Epithelial cell of proximal tubule (primary cell): ENCODE measurements at places on chromosomes 11 and 22.
A peak's percentile ranks its signal among the peaks of the same experiment; 100 is the strongest.

GRCh38 chr11:132681971-132682370 lies 850.3 kb downstream of the OPCML start:
- no peak for DNase-seq

DNA sequence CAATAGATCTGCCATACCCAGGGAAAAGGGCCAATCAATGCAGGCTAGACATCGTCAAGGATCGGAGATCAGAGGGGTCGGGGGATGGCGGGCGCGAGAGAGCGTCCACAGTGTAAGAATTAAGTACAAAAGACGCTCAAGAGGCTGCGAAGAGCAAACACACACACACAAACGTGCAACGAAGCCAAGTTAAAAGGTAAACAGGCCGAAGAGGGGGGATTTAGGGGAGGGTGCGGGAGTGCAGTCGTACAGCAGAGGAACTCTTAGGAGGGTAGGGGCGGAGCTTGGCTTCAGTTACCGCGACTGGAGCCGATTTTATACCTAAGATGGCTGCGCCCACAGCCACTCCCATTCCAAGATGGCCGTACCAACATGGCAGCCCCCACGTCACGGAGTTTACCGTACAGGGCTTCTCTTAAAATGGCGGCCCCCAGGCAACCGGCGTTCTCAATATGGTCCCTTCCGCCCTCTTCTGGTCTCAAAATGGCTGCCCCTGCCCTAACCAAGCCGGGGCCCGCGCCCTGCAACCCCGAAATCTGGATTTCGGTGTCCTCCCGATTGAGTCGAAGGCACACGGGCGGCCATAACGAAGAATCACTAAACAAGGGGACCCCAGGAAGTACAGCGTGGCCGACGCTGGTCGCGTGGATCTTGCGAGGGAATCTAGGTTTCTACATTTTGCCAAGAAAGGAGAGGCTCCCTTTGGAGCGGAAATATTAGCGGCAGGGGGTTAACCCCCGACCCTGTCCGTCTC lies 1.9 kb downstream of the GNG3 start:
- peak; percentile 74 for DNase-seq

DNA sequence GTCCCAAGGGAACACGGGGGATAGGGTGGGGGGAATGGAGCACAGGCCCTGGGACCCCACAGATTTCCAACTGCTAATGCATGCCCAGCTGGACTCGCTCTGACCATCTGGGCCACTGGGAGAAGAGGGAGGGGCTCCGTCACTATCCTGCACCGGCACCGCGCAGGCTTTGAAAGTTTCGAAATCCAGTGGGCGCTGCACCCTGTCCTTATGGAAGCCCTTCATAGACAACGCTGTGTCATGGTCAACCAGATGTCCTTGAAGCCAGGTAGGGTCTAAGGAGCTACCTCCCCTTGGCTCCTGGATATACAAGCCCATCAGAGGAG lies 30.1 kb downstream of the LRRC10B start:
- no peak for DNase-seq

GRCh38 chr11:109667719-109668118 lies 245.7 kb downstream of the C11orf87 start:
- no peak for DNase-seq

DNA sequence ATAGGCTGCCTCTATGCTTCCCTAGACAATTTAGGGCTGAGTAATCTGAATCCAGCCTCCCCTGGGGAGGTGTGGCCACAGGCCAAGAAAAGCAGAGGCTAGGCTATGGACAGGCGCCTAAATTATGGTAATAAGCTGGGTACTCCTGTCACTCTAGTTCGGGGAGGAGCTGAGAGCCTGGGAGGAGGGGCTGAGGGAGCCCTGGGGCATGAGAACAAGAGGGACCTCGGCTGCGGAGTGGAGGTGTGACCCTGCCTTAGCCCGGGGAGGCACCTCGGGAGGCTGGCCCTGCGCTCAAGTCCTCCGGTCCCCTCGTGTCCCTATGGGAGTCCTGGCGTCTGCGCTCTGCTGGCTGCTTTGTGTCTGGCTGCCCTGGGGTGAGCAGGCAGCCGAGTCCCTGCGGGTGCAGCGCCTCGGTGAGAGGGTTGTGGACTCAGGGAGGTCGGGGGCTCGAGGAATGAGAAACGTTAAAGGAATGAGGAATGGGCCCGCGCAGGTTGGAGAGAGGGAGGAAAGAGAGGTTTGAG lies at the start of gene OTOG:
TSS of gene OTOG (plus strand) at position 209 of the 527 bp plus-strand sequence. CDS start at position 323, 114 bp downstream.
- DNase-seq = no peak

- DNase-seq = no peak
These were observed 3.9 kb downstream of the UCP3 start for GRCh38 chr11:74004759-74005615.

- DNase-seq = no peak
These were observed 203.1 kb upstream of the MTMR2 start for GRCh38 chr11:96126917-96127595.

DNA sequence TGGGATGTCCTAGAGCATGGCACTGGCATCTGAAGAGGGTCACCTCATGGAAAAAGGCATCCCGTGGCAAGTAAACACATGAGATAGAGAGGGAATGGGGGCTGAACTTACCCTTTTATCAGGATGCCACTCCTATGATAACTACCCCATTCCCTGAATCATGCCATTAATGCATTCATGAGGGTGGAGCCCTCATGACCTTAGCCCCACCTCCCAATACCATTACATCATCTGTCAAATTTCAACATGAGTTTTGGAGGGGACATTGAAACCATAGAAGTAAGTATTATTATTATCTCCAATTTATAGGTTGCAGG lies 65.2 kb downstream of the MTNR1B start:
- DNase-seq = no peak

GRCh38 chr11:64542172-64543125 lies 48.6 kb upstream of the SLC22A12 start:
- DNase-seq = no peak

DNA sequence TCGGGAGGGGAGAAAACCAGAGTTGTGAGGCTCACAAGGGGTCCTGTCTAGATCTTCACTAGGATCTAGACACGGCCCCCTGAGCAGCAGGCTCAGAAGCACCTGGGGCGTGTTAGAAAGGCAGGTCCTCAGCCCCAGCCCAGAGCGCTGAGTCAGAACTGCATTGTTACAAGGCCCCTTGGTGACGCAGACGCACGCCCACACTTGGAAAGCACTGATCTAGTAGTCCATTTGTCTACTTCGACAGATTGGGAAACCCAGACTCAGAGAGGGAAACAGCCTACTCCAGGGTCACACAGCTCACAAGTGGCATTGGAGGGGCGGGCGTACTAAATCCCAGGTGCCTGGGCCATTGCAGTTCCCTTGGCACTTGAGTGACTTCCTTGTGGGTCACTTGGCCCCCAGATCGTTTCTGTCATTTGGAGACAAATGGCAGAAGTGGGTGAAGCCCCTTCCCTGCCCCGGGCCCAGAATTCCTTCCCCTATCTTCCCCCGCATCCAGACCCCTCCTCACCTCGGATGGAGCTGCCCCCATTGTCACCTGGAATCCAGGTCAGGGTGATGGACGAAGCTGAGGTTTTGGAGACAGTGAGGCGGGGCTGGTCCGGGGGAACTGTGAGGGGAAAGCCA lies 110.8 kb downstream of the CEP164 start:
- DNase-seq = no peak

- no peak for DNase-seq
These were observed 14.1 kb downstream of the FAM181B start for GRCh38 chr11:82719361-82720105.

GRCh38 chr11:72144807-72145565 lies 9.5 kb downstream of the FOLR3 start:
- DNase-seq = peak; percentile 94

DNA sequence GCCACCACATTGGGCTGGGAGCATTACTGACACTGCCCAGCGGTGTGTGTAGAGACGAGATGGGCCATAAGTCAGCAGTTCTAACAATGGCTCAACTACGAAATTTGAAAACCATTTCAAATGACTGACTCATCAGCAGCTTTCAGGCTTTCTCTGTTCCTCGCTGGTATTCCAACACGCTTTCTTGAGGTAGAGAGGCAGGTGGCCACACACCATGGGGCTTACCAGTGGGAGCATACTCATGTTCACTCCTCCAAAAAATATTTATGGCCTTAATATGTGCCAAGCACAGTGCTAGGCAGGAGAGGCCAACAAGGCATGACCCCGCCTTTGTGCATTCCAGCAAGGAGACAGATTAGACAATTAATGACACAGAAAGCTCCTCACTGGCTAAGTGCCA lies 20.3 kb downstream of the ARFGAP2 start:
- no peak for DNase-seq

GRCh38 chr22:19933341-19934241 lies 8.0 kb upstream of the COMT start:
- DNase-seq = no peak

- DNase-seq = no peak
These were observed 71.3 kb downstream of the ETS1 start for GRCh38 chr11:128515826-128516778.

DNA sequence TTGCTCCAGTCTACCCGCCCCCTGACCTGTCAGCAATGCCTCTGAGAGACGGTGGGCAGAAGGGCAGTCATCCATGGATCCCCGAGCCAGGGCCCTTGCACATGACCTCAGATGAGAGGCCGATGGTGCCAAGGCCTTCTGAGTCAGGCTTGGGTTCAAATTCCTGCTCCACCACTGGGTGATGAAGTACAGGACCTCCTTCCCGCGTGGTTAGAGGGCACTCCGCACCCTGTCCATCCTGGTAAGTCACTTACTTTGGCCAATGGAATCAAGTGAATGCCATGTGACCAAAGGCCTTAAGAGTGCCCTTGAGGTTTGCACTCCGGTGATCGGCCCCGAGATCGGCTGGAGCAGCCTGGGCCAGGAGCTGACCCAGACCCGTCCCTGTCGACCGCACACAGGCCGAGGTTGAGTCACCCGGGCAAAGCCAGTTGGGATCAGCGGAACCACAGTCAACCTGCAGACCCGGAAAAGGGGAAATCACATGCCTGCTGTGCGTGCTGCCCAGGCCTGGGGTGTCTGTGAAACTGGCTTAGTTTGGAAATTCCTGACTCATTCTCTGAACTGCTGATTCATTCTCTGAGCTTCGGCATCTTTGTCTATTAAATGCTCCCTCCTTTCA lies 48.9 kb downstream of the RTL6 start:
- DNase-seq = peak; percentile 90

DNA sequence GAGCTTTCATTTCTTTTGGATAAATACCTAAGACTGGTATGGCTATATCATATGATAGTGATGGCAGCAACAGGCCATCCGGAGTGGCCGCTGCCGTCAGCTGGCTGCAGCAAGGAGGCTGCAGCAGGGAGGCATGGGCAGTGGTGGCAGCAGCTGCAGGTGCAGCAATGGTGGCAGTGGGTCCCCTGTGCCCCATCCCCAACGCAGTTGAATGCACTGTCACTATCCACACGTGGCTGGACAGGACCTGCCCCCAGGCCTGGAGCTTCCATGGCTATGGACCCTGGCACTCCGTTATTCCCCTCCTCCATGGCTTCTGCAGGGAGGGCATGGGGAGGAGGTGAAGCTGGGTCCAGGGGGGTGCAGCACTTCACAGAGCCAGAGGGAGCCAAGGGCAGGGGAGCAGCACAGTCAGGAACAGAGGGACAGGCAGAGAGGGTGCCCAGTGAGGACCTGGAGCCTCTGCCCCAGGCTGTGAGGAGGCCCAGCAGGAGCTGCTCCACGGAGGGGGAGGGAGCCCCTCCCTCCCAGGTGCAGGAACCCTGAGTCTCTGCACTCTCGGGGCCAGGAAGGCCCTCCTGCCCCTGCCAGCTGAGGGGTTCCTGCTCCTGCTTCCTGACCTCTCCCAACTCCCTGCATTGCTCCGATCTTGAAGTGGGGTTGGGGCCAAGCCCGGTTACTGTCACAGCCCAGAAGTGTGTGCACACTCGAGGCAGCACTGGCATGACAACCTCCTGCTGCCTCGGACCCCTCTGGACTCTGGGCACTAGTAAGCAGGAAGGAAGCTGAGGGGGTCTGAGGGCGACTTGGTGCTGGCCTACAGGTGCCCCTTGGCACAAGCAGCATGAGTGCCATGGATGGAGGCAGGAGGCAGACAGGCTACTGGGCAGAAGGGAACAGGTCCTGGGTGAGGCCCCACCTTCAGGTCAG lies 466.3 kb downstream of the GUCY1A2 start:
- DNase-seq = no peak

GRCh38 chr22:28146401-28147314 lies 227.6 kb upstream of the PITPNB start:
- no peak for DNase-seq

DNA sequence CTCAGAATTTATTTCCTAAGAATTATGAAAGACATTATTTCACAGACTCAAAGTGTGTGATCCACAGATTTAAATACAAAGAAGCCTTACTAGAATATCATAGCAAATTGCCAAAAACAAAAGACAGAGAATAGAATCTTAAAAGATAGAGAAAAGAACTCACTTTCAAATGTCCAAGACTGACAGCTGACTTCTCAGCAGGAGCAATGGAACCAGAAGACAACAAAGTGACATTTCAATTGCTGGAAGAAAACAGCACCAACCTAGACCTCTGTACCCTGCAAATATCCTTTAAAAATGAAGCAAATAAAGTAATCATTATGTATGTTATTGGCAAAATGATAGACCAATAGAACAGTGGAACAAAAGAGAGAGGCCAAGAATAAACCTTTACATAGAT lies 109.2 kb downstream of the TTC17 start:
- DNase-seq = no peak

DNA sequence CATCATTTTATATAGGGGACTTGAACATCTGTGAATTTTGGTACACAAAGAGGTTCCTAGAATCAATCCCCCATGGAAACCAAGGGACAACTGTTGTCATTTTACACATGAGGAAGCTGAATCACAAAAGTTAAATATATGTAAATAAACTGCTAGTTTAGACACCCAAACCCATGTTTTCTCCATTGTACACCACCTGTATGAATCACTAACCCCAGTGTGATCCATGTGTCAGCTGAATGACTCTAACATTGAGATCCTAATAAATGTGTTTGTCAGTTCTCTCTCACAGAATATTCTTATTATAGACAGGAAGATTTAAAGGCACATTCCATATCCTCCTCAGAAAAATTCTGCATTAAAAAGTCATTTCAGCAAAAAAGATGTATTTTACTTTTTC lies 83.3 kb downstream of the ATG16L2 start:
- no peak for DNase-seq

- no peak for DNase-seq
These were observed 113.7 kb upstream of the NAV2 start for GRCh38 chr11:19598876-19599486.

DNA sequence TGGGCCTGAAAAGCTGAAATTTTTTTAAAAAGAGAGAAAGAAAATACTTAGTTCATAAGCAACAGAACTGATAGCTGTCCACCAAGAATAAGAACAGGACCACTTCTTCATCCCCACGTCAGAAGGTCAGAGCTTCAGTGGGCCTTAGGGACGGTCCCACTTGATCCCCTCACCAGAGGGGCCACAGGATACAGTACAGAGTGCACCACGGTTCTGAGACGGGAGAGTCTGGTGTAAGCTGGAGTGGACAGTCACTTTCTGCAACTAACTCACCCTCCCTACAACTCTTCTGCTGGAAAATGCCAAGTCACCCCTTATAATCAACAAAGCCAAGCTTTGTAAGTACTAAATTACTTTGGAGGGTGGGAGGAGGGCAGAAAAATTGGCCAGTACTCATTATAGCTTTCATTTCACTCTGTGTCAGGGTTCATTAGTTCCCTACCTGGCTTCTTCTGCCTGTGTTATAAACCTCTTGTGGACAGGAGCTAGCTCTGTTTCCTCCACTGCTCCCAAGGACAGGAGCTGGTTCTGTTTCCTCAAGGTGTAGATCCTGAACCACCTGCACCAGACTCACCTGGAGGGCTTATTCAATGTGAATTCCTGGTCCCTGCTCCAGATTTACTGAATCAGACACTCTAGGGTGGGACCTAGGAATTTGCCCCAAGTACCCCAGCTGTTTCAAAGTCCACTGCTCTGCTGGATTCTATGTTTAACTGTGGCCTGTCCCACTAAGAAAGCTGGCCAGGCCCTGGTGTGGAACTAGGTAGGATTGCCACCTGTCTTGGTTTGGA lies 39.6 kb downstream of the SCGB1A1 start:
- DNase-seq = no peak

GRCh38 chr11:66327171-66328030 lies 8.8 kb downstream of the RIN1 start:
- no peak for DNase-seq
